ENCODE measurements at places on chromosomes 3 and 15.

GRCh38 chr15:32029862-32030781, at the start of gene CHRNA7:
TSS of gene CHRNA7 (plus strand) at chr15:32030515. CDS start at chr15:32030595, 80 bp downstream.
- DNase-seq: no peak

DNA sequence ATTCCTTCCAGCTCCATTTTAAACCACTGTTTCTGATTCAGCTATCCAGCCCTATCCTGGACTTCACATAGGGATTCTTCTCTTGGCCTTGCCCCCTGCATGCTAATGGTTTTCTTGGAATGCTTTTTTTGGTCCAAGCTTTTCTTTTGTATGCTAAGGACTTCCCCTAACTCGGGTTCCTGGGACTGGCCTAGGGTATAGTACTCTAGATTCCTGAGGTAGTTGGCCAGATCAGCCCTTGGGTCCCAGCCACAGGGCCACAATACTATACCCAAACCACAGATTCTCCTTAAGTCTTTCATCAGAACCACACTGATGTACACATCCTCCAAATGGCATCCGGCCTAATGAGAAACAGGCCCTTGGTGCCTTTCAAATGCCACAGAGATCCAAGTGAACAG, 2.8 kb downstream of the FYCO1 start:
- no peak for DNase-seq

- no peak for DNase-seq
Measured at GRCh38 chr3:176431991-176432390, 765.3 kb downstream of the TBL1XR1 start.

GRCh38 chr3:135851201-135852081, 114.1 kb upstream of the PPP2R3A start:
- no peak for DNase-seq

- DNase-seq: no peak
Measured at GRCh38 chr3:154931484-154931883, 148.6 kb upstream of the MME start.

- DNase-seq: no peak
Measured at GRCh38 chr3:195081242-195081963, 189.6 kb downstream of the XXYLT1 start.

DNA sequence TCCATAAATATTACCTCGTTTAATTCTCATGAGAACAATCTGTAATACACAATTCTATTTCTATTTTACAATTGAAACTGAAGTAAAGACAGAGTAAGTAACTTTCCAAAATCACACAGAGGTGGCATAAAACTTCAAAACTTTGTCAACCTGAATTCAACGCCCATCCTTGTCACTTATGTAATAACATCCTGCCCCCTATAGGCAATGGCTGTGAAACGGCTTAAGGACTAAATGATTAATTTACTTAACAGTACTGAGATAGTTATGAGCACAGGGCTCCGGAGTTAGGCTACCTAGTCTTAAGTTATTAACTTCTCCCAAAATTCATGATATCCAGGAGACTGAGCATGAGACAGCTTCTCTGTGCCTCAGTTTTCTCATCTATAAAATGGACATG, 293.1 kb upstream of the CHRM5 start:
- DNase-seq: no peak

- no peak for DNase-seq
Measured at GRCh38 chr3:70615286-70615685, 302.8 kb upstream of the MDFIC2 start.

DNA sequence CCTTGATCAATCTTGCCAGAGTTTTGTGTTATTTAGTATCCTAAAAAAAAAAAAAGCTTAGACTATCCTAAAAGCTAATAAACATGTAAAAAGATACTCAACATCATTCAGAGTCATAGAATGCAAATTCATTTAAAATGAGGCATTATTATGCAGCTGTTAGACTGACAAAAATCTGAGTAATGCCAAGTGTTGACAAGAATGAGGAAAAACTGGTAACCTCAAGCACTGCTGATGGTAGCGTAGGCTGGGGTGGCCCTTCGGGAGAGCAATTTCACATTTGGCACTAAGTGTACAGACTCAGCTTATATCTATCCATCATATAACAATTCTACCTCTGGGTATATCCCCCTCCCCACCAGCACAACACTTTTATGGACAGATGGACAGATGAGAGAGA, 280.4 kb downstream of the RAP2B start:
- no peak for DNase-seq

DNA sequence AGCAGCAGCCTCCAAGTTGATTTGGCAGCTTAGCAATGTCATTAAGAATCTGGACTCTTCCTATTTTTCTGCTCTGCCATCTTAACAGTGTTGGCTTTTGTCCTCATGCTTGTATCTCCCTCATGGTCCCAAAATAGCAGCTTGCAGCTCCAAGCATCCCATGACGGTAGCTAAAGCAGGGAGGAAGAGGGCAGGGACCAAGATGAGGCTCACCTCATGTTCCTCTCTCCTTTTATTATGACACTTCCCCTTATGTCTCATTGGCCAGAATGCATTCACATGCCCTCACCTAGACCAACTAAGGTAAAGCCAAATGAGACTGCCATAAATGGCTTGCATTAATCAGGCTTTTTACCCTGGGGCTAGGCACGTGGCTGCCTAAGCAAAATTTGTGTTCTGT, 382.4 kb downstream of the SHQ1 start:
- no peak for DNase-seq

DNA sequence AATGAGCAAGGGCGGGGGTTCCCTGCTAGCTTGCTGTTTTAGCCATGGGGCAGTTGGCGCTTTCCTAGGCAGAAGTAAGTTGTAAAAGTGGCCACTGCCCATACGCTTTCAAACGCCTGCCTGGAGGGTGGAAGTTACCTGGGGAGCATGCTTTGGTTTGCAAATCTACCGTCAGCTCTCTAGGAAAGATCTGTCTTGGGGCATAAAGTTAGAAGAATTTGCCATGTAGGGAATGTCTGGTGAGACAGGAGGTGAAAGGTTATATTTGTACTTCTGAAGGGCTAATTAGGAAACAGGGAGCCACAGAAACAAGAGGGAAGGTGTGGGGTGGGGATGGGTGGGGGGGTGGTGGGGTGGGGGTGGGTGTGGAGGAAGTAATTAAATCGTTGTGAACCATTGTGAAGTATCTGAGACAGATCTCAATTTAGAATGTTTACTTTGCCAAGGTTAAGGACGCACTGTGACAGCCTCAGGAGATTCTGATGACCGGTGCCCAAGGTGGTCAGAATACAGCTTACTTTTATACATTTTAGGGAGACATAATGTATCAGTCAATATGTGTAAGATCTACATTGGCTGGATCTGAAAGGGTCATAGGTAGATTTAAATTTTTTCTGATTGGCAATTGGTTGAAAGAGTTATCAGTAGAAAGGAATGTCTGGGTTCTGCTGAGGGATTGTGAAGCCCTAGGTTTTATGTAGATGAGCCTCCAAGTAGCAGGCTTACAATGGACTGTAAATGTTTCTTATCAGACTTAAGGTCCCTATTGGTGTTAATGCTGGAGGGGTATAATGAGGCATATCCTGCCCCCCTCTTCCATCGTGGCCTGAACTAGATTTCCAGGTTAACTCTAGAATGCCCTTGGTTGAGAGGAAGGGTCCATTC, 62.0 kb upstream of the GCNT3 start:
- DNase-seq: no peak

GRCh38 chr3:107643038-107643883, 120.5 kb downstream of the BBX start:
- no peak for DNase-seq

GRCh38 chr15:28003302-28004037, 95.6 kb downstream of the OCA2 start:
- DNase-seq: no peak

GRCh38 chr15:83846847-83847246, 192.9 kb downstream of the ADAMTSL3 start:
- no peak for DNase-seq

DNA sequence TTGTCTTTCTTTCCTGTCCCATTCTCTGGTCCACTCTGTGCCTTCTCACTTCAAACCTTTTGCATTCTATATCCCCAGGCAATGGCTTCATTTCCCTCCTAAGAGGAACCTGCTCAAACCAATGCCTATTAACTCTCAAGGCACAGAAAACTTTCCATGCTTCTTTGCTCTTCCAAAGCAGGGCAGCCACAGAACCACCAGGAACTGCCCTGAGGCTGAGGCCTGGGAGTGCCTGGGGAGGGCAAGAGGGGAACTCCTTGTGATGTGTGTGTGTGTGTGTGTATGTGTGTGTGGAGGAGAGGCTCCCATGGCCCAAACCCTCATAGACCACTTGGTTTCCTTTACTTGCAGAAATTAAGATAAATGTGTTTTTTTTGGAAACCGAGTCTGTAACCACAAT, 14.1 kb upstream of the PGPEP1L start:
- no peak for DNase-seq

DNA sequence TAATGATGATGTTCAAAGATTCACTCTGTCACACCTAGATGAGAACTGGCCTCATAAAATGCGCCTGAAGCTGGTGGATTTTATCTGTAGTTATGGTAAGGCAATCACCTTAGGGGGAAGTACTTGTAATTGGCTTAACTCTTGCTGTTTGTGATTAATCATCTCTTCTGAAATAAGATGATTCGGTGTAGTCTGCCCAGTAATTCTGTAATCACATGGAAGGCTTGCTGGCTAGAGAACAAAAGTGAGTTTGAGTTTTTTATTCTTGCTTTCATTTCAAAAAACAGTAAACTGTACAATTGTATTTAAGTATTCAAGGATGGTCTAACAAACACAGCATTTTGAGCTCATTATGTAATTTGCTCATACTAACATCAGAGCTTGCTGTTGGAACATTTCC, 72.1 kb downstream of the OTOL1 start:
- DNase-seq: no peak

- DNase-seq: no peak
Measured at GRCh38 chr15:67063689-67064606, 1.5 kb upstream of the SMAD3 start.
